ENCODE measurements at places on chromosomes 7 and 10. TPM values are rescaled to one million over a fixed set of nuclear protein-coding genes. Genes with fewer than 3 reads are reported as not detected.
A peak's percentile ranks its signal among the peaks of the same experiment; 100 is the strongest.

DNA sequence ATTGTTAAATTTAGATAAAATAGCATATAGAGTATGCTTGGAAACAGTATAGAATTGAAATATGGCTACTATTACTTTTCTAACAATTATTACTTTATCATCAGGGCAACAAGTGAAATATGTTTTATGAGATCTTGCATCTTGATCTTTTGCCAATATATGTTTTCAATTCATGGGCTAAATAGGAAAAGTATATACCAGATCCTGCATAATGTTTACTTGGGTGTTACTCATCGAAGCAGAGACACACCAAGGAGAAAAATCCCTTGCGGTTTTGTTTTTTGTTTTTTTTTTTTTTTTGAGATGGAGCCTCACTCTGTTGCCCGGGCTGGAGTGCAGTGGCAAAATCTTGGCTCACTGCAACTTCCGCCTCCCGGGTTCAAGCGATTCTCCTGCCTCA is 541.4 kb downstream of the SUGCT start:
- no peak for DNase-seq

DNA sequence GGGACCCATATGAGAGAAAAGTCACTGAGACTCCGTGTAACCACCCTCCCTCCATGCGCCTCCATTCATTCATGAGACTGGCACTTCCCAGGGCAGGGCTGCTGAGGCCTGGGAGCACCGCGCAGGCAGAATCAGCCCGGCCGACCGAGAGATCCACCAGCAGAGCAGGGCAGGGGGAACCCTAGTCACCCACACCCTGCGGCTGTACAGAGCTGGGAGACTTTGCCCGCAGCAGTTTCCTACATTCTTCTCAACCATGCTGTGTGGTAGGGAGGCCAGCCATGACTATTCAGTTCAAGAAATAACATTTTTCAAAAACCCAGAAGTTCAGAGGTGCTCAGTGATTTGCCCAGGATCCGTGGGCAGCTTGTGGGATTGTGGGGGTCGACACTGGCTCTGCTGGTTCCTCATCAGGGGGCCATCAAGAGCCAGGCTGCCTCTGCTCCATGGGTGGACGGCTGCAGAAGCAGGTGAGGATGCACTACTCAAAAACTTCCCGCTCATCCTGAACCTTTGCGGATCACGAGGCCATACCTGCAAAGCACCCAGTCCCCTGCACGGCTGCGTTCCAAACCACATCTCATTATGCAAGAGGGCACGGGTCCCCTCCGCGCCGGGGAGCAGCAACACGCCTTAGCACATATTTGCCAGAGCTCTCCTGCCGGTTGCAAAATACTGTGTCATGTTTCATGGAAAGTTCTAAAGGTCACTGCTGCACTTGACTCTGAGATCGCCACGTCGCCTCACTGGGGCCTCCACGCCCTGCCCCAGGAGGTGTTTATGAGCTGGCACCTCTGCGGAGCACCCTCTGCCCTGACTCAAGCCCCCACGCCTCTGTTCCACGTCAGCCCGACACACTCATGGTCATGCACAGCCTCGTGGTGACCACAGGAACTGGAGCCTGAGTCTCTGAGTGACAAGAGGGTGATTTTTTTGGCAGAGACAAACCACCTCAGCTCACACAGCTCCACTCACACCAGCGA is 132.0 kb downstream of the PRKAG2 start:
- DNase-seq = peak; percentile 89

DNA sequence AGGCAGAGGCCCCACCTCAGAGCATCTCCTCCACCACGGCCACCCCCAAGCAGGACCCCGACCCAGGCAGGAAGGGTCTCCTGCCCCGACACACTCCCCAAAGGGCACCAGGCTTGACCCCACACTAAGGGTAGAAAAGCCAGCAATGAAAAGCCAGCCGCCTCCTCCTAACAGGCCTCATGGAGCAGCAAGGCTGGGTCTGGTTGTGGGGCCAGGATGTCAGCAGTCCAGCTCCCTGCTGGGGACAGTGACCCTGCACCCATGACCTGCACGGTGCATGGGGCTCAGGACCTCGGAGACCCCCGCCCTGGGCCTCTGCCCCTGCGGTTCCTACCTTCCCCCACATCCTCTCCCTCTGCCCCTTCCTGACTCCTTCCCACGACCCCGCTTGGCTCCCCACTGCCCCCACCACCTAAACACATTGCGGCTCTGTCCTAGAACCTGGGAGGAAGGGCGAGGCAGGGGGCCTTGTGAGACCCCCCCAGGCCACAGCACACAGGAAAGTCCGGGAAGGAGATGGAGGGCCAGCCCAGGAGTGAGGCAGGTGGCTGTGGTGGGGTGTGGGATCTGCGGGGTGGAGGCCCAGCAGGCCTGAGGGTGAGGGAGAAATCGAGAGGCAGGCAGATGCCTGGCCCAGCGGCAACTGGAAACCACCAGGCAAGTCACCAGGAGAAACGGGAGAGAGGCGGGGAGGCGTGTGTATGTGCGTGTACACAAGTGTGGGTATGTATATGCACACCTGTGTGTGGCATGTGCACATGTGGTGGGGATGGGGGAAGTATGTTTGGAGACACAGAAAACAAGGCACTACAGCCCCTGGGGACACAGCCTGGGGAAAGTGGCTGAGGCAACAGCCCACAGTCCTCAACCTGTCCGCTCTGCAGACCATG is 229.9 kb downstream of the MAD1L1 start:
- DNase-seq = peak; percentile 66

DNA sequence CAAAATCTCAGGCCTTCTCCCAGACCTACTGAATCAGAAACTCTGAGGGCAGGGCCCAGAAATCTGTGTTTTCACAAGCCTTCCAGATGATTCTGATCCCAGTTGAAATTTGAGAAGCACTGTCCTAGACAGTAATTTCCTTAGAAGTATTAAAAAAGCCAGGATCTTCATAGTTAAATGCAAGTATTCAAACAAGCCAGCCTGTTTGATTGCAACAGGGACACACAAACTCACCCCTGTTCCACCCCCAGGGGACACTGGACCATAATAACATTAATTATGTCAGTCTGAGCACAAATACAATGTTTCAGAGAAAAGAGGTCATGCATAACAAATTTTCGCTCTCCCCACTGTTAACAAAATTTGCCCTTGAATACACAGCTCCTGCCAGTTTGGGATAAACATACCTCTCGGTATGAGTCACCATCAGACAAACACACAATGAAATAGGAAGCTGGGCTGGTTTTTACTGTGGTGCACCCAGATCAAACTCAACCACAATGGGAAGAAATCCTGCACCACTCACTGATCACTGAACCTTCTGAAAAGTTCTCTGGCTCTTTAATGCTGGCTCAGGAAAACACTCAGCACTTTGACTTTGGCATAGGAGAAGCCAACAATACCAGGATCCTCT is 34.3 kb downstream of the ABLIM1 start:
- DNase-seq = no peak

GRCh38 chr10:132832186-132832969 is 46.4 kb upstream of the NKX6-2 start:
- DNase-seq = no peak

Gene HOXA6
- 9.1 TPM for total RNA-seq

Gene XRCC2
- 0.43 TPM for total RNA-seq

Gene CHST3
- total RNA-seq = 37.7 TPM

Gene FZD8
- total RNA-seq = 9.5 TPM

Gene LIPM
- not detected for total RNA-seq

Gene EXOC4
- 70.6 TPM for total RNA-seq

Gene MYL10
- not detected for total RNA-seq

Gene CDH23
- 43.0 TPM for total RNA-seq

Gene CPA2
- 0.67 TPM for total RNA-seq

Gene ANKRD30A
- not detected for total RNA-seq

Gene CABCOCO1
- 1.4 TPM for total RNA-seq

Gene SCIN
- 0.79 TPM for total RNA-seq

Gene WEE2
- total RNA-seq = not detected
